ENCODE measurements at places on chromosomes 3 and 15. TPM values are rescaled to one million over a fixed set of nuclear protein-coding genes. Genes with fewer than 3 reads are reported as not detected.

The MAGEL2 gene
- total RNA-seq: 0.27 TPM

GRCh38 chr15:39699516-39700374, 82.9 kb downstream of the FSIP1 start:
- DNase-seq: no peak

The ADPRH gene
- not detected for total RNA-seq

The SCN11A gene
- not detected for total RNA-seq

DNA sequence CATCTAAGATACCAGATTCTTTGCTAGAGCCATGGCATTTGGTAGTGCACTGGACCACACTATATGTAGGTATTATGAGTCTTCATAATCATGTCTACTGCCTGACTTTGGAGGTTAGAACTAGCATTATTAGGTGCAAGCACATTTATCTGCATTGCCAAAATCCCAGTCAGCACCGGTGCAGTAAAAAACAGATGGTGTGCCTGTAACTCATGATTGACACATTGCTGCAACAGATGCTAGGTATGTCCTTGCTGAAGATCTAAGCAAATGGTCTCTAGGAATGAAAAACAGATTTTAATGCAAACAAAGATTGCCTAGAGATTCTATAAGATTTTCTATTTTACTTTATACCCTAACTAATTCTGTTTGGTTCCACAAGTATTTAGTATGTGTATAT, 47.7 kb downstream of the MYO5A start:
- no peak for DNase-seq

DNA sequence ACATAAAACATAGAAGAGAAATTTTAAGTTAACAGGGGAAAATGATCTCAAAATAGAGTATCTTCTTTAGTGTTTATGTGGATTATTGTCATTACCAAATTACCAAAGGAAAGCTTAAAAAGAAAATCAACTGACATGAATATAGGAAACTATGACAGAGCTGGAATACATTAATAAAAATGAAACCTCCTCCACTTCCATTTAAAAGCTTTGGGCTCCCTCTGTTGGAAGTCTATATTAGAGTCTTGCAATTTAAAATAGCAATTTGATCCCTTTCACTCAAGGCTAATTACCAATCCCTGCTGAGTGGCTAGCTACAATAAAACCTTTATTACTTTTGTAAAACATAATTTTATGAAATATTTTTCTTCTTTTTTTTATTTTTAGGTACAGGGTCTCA, 61.4 kb upstream of the IMPG2 start:
- DNase-seq: peak; percentile 15

- DNase-seq: no peak
Observed at GRCh38 chr15:93217343-93217742, 128.3 kb upstream of the RGMA start.

DNA sequence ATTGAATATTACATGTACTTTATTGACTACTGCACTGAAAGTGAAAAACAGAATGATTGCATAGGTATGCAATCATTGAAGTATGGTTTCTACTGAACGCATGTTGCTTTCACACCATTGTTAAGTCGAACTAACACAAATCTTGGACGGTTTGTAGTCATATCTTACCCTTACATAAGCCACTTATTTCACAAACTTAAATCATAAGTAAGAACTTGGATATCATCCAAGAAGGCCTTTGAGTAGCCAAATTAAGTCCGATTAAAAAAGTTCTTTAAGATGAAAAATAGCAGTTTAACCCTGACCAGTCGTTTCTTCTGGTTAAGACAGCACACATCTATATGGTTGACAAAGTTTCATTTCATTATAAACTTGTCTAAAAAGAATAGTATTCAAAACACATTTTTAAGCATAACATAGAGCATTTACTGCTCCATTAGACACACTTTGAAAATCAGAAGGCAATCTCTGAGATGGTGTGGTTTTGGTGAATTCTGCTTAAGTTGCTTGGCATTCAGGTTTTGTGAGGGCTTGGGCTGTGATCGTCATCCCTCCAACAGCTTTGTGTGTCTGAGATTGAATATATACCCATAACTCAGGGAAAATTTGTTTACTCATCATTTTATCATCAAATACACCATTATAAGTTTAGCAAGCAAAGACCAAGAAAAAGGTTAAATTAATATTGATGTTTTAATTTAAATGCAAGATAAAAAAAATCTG, 92.2 kb downstream of the NFKBIZ start:
- no peak for DNase-seq

- no peak for DNase-seq
Observed at GRCh38 chr3:132785292-132785691, 63.1 kb upstream of the NPHP3 start.

The SEMA3F gene
- total RNA-seq: 0.33 TPM

GRCh38 chr15:89812011-89812846, 2.4 kb downstream of the ANPEP start:
- no peak for DNase-seq

DNA sequence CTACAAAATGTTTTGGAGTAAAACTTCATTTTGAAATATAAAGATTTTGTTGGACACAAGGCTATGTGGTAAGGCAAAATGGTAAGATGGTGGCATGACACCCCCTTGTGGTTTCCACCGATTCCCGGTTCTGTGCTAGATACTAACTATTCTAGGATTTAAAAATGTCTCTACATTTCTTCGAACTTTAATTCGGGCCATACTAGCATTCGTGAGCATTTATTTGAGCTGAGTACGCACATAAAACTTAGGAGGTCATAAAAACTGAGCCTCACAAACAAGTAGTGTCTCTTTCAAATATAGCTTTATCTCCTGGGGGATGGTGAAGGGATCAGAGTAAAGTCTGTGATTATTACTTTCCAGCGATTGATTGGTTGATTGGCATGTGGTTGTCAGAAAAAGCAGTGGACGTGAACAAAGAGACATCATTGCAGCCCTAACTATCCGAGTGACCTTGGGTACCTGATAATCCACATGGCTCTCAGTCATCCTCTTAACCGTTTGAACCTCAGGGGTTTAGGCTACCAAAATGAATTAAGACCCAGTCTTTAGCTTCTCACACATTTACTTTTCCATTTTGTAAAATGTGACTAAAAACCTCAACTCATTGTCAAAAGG, 1.1 kb upstream of the ZNF639 start:
- peak; percentile 56 for DNase-seq

- DNase-seq: no peak
Observed at GRCh38 chr3:10609134-10609533, 103.7 kb upstream of the ATP2B2 start.

GRCh38 chr15:39230908-39231285, 350.0 kb upstream of the THBS1 start:
- no peak for DNase-seq

The CIAO2A gene
- total RNA-seq: 193 TPM

GRCh38 chr3:123138839-123139444, 62.8 kb upstream of the SEC22A start:
- no peak for DNase-seq

- no peak for DNase-seq
Observed at GRCh38 chr3:57953576-57953975, 54.6 kb upstream of the FLNB start.

DNA sequence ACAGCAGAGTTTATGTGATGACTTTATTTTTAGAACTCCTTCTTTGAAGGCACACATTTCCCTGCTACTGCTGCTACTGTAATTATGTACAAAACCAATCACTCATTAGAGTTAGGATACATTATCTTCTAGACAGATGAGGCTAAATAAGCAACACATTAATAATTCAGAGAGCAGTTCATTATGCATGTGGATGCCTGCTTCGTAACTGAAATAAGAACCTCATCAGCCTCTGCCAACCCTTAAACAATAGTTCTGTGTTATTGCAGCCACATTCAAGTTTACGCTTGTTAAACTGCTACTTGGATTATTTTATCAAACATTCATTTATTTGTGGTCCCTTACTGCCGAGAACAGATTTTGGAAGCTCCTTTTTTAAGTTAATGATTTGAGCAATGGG, 52.5 kb upstream of the C15orf61 start:
- DNase-seq: no peak

DNA sequence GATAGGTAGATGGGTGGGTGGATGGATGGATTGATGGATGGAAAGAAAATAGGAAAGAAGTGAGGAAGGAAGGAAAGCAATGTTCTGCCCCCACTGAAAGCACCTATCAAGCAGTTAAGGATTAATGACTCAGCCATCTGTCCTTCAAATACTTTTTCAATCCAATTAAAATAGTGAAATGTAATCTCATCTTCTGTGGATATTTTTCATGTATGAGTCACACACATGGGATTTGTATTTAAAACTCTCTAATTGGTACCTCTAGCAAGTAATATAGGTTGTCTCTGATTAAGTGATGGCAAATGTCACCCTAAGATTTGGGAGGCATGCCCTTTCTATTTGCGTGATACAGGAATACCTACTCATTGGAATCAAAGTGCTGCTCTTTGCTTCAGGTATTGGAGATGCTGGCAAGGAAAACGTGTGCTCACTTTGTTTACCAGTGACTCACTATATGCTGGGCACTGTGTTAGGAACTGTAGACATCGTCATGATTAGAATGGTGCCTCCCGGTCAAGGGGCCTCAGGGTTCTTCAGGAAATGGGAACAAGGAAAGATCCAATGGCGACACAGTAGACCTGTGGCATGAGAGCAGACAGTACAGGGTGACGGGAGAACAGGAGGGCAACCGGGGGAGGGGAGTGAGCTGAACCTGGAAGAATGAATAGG, 230.1 kb downstream of the CLSTN2 start:
- peak; percentile 62 for DNase-seq

Measured in H4 (cell line).